ENCODE measurements at places on chromosomes 5 and 9.

- no peak for DNase-seq
These were observed 21.5 kb downstream of the SLC6A7 start for GRCh38 chr5:150211156-150212030.

- no peak for DNase-seq
These were observed 96.1 kb upstream of the NFIL3 start for GRCh38 chr9:91519520-91520277.

DNA sequence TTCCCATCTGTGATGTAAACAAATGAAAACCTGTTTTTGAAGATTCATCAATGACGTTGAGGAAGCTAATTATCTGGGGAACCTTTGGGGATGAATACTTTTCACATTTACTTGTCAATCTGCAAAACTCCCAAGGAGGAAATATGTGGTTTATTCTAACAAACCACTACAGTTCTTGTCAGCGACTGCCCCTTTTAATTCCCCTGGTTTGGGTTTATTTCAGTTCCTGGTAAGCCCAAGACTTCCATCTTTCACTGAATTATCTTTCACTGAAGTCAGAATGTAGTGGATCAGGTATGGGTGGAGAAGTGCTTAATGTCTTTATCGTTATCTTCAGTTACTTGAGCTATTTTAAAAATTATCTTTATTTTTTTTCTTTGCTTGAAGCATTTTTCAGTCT lies 40.2 kb downstream of the TLR4 start:
- DNase-seq: no peak

- DNase-seq: no peak
These were observed 187.2 kb downstream of the GNAQ start for GRCh38 chr9:77844415-77844814.

DNA sequence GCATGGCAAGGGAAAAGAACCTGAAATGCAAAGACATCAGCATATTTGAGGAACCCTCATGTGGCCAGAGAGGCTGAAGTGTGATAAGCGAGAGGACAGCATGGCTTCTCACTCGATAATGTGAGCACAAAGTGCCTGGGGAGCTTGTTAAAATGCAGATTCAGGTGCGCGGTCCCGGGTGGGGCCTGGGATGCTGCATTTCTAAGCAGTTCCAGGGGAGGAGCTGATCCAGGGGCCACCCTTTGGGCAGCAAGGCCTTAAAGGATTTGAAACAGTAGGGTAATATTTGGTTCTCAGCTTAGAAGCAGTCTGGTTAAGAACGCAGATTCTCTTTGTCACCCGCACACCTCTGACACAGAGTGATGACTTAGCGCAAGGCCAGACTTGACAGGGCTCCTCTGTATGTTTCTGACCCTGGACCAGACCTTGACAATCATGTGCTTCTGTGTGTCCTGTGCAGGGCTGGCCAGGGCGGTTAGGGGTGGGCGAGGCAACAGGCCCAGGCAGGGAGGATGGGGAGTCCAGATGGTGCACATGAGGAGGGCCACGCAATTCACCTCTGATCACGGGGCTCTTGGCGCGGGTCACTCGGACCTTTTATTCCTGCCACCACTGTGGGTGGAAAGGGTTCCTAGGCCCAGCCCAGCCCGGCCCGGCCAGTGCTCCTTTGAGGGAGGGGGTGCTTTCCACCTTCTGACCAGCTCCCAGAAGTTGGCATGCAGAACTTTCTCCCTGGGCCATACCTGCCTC lies 62.8 kb upstream of the TBC1D2 start:
- DNase-seq: no peak

DNA sequence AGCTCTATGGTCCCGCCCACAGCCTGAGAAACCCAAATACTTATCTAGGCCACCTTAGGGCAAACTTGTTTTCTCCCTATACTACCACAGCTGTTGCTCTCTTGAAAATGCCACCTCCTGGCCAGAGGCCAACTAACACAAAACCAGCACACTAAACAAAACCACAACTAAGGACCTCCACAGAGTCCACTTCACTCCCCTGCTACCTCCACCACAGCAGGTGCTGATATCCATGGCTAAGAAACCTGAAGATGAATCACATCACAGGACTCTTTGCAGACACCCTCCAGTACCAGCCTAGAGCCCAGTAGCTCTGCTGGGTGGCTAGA lies 108.4 kb downstream of the ALDH1A1 start:
- DNase-seq: no peak

GRCh38 chr9:14451949-14452348 lies 138.0 kb upstream of the NFIB start:
- DNase-seq: no peak

DNA sequence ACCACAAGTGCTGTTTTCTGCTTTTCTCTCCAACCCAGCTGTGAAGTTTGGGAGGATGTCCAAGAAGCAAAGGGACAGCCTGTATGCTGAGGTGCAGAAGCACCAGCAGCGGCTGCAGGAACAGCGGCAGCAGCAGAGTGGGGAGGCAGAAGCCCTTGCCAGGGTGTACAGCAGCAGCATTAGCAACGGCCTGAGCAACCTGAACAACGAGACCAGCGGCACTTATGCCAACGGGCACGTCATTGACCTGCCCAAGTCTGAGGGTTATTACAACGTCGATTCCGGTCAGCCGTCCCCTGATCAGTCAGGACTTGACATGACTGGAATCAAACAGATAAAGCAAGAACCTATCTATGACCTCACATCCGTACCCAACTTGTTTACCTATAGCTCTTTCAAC lies 145.2 kb downstream of the RORB start:
- no peak for DNase-seq

GRCh38 chr5:111143910-111144309 lies 51.8 kb downstream of the WDR36 start:
- DNase-seq: peak; percentile 19

- DNase-seq: no peak
These were observed 41.4 kb downstream of the NAIF1 start for GRCh38 chr9:128025736-128026135.

- DNase-seq: no peak
These were observed 185.6 kb downstream of the AOPEP start for GRCh38 chr9:94911986-94912635.

DNA sequence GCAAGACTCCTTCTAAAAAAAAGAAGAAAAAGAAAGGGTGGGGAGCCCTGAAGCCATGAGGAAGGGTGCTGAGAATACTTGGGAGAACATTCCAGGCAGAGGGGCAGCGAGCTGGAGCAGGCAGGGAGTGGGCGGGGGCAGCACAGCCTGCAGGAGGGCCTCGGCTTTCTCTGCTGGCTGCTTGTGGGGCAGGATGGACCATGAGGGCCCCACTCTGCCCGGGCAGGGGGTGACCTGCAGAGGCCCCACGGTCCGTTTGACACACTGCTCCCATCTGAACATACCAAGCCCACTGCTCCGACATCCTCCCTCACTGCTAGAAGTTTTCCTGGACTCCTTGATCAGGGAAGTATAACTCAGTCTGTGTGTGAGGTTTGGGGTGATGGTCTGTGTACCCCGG lies 11.7 kb upstream of the NUP214 start:
- no peak for DNase-seq

DNA sequence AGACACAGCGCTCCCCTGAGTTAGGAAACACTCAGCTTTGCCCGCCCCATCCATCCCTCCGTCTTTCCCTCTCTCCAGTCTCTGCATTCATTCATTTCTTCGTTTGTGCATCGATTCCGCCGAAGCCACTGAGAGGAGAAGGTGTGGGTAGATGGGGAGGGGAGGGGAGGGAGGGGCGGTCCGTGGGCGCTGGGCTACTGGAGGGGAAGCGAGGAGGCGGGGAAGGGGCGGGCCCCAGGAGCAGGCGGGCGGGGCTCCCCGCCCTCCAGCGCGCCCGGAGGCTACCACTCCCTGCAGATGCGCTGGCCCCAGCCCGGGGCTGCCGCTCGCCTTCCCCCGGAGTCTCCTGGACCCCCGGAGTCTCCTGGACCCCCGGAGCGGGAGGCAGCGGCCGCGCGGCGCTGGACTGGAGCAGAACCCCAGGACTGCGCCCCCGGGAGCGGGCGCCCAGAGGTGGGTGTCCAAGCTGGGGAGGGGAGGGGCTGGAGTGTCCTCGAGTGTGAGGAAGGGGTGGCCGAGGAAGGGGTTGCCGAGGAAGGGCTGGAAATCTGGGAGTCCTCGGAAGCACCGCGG lies 159.5 kb downstream of the C9orf152 start:
- DNase-seq: peak; percentile 79

DNA sequence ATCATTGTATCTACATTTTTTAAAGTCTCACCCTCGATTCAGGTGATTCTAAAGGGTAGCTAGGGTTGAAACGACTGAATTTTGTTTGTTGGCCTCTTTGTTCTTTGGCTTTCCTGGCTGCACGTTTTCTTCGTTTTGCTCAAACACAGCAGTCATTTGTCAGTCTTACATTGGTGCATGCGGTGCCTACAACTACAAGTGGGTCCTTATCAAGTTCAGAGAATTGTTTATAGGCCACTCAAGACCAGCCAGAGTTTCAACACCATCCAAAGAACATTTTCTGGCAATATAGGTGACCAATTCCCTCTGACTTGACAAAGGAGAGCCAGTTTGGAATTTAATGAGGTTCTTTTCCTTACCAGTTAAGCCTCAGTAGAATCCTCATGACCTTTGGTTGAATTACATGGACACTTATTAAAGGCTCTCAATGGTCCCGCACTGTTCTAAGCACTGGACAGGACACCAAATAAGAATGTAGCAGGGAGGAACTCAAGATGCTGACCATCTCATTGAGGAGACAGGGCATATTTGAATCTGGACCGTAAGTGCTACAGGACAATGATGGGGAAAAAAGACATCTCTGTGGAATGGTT lies 119.0 kb upstream of the DMRT1 start:
- DNase-seq: no peak

DNA sequence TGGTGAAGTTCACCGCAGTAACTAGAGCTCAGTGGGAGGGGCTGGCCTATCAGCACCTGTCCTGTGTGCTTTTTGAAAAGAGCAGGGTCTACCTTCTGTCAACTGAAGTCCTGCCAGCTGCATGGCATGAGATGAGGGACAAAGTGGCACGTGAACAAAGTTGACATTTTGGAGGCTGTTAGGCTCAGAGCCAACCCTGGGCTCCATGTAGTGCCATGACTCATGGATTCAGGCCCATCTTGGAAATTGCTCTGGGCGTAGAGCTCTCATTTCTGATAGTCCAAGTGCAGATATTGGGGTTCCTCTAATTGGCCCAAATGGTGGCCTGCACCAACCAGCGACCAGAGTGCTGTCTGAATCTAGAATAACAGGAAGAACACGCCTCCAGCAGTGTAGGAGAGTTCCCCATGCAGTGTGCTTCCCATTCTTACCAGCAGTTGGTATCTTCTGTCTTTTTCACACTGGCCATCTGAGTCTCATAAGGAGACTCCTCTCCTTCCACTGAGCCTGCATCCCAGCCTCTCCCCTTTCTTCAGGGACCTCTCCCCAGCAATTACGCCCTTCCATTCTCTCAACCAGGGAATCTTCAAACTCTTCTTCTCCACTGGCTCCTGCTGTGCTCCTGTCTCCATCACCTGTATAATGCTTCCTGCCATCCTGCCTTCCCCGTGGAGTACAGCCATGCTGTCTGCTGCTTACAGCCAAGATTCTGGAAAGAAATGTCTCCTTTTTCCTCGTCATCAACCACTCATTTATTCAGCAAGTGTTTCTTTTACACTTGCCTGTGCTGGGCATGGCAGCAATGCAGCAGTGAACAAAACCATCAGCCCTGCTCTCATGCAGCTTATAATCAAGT lies 30.4 kb downstream of the IRF1 start:
- DNase-seq: no peak

GRCh38 chr5:157306692-157307471 lies 41.0 kb downstream of the CYFIP2 start:
- no peak for DNase-seq

DNA sequence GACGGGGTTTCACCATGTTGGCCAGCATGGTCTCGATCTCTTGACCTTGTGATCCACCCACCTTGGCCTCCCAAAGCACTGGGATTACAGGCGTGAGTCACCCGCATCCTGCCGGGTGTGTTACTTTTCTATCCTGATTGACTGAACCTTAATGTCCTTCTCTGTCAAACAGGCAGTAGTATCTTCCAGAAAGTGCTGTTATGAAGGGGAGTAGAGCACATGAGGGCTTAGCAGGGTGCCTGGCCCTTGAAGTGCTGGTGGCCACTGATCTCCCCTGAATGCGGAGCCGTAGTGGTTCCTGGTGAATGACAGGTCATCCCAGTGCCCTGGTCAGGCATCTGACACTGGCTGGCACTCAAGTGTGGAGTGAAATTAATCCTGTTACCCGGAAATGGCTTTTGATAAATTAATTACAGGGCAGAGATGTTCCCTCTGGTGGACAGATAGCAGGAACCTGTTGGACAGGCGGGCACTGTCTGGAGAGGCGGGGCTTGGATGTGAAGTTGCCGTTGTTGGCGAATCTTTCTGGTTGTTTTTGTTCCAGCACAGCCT lies 28.4 kb downstream of the PRRC2B start:
- no peak for DNase-seq

GRCh38 chr5:67093279-67093678 lies 103.3 kb downstream of the CD180 start:
- DNase-seq: no peak

DNA sequence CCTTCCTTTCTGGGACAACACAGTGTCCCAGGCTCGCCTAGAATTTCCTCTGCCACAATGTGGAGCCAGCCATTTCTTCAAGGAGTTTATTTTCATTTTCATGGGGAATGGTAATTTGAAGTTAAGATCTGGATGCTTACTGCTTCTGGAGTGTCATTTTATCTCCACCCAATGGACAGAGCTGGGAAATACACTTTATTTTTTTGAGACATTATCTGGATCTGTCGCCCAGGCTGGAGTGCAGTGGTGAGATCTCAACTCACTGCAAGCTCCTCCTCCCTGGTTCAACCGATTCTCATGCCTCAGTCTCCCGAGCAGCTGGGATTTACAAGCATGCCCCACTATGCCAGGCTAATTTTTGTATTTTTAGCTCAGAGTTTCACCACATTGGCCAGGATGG lies 12.7 kb upstream of the THG1L start:
- peak; percentile 57 for DNase-seq

- no peak for DNase-seq
These were observed 50.3 kb downstream of the MAMDC2 start for GRCh38 chr9:70093944-70094343.

GRCh38 chr5:153960269-153961215 lies 78.2 kb downstream of the FAM114A2 start:
- DNase-seq: peak; percentile 35

- no peak for DNase-seq
These were observed 169.0 kb downstream of the TRIM32 start for GRCh38 chr9:116855881-116856662.

DNA sequence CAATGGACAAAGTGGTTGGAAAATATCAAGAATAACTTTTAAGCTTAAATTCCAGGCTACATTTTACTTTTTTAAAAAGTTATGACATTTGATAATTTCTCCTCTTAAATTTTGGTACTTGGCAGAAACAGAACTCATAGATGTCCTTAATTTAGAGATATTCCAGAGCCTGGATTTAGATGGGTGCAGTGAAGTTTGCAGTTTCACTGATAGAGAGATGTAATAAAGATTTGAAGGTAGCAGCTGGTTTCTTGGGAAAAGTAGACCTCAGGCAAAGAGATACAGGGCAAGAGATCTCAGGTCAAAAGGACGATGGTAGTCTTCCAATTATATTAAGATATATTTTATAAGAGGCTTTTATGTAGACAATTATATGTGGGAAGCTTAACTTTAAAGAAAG lies 134.6 kb downstream of the ISL1 start:
- no peak for DNase-seq

Data from HTR-8/SVneo (cell line).